ENCODE measurements at places on chromosomes 2 and 18. TPM values are rescaled to one million over a fixed set of nuclear protein-coding genes. Genes with fewer than 3 reads are reported as not detected.

DNA sequence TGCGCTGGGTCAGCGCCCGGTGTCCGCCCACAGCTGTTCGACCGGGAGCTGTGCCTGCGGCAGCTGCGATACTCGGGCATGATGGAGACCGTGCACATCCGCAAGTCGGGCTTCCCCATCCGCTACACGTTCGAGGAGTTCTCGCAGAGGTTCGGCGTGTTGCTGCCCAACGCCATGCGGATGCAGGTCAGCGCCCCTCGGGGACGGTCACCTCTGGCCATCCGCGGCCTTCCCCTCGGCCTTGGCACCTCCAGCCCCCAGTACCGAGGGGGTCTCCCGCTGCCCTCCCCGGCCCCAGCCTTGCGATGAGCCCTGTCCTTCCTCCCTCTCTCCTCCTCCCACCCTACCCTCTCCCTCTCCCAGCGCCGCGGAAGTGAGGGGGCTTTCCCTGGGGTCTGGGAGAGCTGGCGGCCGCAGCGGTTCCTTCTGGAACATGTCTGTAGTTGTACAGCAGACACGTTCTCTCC, 53.2 kb upstream of the GPR17 start:
- DNase-seq = peak; percentile 40
- no peaks in the 10 kb centered on the region for H3K4me1 ChIP-seq
- no peaks in the 10 kb centered on the region for H3K36me3 ChIP-seq
- no peak overlapping the region for H3K27ac ChIP-seq
- no peaks in the 10 kb centered on the region for H3K27me3 ChIP-seq

DNA sequence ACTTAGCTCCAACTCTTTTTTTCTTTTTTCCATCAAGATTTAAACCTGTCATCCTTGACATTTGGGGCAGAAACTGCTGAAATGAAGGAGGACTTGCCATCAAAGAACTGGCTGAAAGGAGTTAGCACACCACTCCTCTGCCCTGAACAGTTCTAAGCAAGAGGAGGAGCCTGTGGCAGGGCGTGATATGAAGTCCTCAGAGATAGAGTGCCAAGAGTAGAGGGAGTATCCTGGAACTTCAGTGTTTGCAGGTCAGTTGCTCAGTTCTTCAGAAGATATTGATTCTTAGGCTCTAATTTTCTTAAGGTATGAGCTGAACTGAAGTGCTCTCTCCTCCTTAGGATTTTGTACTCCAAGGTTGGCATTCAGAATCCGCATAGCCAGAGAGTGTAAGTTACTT, 15.2 kb downstream of the NABP1 start:
- H3K27ac ChIP-seq = no peak overlapping the region
- DNase-seq = no peak
- H3K4me3 ChIP-seq = no peak overlapping the region

FAM237A gene
- not detected for total RNA-seq

GRCh38 chr2:19933351-19933981, 31.7 kb upstream of the TTC32 start:
- no peak overlapping the region for H3K4me3 ChIP-seq
- no peaks in the 10 kb centered on the region for H3K27me3 ChIP-seq
- peaks cover 43% of the 10 kb centered on the region for H3K36me3 ChIP-seq
- no peaks in the 10 kb centered on the region for H3K4me1 ChIP-seq
- DNase-seq = no peak

NT5DC4 gene
- total RNA-seq = not detected

DNA sequence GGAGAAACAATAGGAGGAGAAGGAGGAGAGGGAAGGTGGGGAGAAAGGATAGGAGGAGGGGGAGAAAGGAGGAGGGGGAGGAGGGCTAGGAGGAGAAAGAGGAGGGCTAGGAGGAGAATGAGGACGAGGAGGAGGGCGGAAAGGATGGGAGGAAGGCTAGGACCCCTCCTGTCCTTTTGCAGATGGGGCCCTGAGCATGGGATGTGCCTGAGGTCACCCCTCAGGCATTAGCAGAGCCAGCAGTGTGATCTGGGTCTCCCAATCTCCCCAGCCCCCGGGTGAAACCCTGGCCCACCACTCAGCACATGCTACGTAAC, 601 bp upstream of the ANO7 start:
- no peak overlapping the region for H3K27ac ChIP-seq
- H3K36me3 ChIP-seq = no peaks in the 10 kb centered on the region
- H3K4me3 ChIP-seq = no peak overlapping the region
- H3K27me3 ChIP-seq = no peaks in the 10 kb centered on the region
- no peaks in the 10 kb centered on the region for H3K4me1 ChIP-seq

DUSP2 gene
- total RNA-seq = 9.0 TPM

DNA sequence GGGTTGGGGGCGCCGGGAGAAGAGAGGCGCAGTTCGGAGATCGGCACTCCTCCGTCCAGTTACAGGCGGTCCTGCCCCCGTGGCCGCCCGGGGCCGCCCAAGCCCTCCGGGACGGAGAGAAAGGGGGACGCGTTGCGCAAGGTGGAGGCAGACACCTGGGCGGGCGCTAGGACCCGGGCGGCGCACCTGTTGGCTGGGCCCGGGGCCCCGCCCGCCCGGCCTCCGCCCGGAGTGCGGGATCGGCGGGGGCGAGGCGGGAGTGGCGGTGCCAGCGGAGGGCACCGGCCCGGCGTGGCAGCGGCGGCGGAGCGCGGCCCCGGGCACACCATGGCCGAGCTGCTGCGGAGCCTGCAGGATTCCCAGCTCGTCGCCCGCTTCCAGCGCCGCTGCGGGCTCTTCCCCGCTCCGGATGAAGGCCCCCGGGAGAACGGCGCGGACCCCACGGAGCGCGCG, at the start of gene SGPP2:
Gene SGPP2 (plus strand): TSS at position 268 of the 453 bp plus-strand sequence. CDS start 60 bp downstream, at position 328.
- H3K27ac ChIP-seq = no peak within 1 kb of the TSS
- no peak for DNase-seq

GRCh38 chr2:10547663-10548376, 99.7 kb upstream of the ODC1 start:
- H3K4me1 ChIP-seq = peaks cover 23% of the 10 kb centered on the region
- DNase-seq = no peak

GRCh38 chr2:65232636-65233035, 5.0 kb downstream of the ACTR2 start:
- no peak for DNase-seq
- peaks cover 41% of the 10 kb centered on the region for H3K4me1 ChIP-seq
- H3K27me3 ChIP-seq = no peaks in the 10 kb centered on the region
- no peak overlapping the region for H3K4me3 ChIP-seq
- H3K27ac ChIP-seq = no peak overlapping the region

ZNF142 gene
- 17.9 TPM for total RNA-seq

Data from right atrium auricular region (tissue), 2 donors.